ENCODE measurements at places on chromosomes 5 and 9.

DNA sequence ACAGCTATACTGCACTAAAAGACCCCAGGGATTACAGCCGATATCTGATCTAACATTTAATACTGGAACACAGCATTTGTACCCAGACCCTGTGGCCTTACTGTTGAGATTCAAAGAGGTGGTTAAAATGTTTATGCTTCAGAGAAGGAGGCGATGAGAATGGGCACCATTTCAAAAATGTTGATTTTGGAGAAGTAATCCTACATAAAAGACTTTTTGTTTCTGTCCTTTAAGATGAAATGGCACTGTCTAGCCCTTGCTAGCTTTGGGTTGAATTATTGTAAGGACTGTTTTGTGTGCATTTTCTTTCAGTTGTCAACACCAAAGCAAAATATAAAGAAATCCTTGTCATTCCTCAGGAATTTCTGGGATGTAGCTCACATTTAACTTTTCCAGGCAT, 288.5 kb upstream of the ANKH start:
- DNase-seq, result no peak

DNA sequence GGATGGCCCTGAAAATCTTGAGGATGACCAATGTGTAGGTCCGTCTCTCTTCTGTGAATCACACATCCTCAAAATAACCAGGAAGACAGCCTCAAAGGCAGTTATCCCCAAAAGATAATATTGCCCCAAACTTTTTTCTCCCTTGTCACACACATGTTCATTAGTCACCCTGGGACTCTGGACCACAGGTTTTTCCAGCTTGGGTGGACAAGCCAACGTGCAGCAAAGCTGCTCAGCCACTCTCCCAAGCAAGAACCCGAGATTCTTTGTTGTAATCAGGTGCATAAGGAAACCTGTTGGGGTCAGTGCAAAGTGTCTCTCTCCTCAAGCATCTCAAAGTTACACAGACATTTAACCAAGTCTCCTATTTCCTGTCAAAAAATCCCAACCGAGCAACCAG, 196.6 kb downstream of the GNA14 start:
- DNase-seq, result no peak

DNA sequence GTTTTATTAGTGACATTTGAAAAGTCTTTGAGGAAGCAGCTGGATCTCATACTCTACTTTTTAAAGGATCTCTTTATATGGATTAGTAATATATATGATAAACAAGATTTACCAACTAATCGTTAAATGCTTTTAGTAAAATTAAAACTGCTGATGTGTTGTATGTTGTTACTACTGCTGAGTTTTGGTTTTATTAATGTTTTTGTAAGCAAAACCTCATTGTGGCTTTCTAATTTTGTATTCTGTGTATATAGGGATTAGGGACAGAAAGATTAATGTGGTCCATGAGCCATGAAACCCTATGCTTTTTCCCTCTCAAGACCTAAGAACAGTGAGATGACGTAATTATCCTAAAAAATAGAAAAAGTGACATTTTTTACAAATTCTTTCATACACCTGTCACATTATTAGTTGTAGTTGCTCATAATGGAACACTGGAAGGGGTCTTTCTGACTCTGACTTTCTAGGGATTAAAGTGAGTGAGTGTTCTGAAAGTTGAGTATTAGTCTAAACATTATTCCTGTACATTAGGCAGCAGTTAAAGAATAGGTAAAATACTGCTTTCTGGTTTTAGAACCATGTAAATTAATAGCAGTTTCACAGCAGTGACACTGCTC, 85.9 kb downstream of the SLC12A2 start:
- DNase-seq, result no peak

GRCh38 chr5:152270096-152270495, 135.0 kb downstream of the NMUR2 start:
- DNase-seq, result no peak

DNA sequence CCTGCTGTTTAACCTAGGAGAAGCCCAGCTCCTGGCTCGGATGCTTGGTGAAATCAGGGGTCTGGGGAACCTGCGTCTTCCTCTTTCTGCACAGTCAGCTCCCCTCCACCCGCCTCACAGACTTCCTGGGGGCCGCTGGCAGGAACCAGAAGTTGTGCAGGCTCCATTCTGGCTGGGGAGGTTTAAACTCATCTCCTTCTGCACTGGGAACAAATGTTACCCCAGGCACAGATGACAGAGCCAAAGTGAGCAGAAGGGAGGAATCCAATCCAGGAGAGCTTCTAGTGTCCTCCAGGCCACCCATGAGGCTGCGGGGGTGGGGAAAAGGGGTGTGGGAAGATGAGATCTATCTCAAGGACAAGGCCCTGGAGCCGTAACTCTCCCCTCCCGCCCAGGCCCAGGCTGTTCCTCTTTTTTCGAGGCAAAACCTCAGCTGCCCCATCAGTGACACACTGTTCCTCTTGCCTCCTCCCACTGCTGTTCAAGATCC, 31.2 kb downstream of the KCNMB1 start:
- DNase-seq, result no peak

GRCh38 chr5:118918232-118918631, 70.1 kb downstream of the DTWD2 start:
- DNase-seq, result no peak

- no peak for DNase-seq
Observed at GRCh38 chr5:170552621-170553115, 48.8 kb downstream of the KCNIP1 start.

- DNase-seq, result no peak
Observed at GRCh38 chr5:31702712-31703111, 63.8 kb downstream of the PDZD2 start.

- no peak for DNase-seq
Observed at GRCh38 chr5:50672663-50673062, 6.2 kb downstream of the PARP8 start.

DNA sequence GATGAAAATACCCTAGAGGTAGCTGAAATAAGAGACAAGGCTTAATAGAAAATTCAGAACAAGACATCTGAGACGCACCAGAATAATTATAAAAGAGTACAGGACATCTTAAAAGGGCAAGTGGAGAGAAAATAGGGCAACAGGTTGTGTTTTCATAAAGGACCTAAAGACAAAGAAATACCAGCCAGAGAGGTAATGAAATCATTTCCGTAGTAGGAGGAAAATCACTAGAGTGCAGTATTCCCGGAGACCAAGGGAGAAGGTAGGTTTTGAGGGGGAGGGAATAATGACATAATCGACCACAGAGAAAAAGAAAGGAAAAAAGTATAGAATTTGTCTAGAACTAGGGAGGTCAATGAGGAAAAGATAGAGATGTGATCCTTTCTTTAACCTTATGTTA, 26.2 kb upstream of the CTNNAL1 start:
- no peak for DNase-seq

DNA sequence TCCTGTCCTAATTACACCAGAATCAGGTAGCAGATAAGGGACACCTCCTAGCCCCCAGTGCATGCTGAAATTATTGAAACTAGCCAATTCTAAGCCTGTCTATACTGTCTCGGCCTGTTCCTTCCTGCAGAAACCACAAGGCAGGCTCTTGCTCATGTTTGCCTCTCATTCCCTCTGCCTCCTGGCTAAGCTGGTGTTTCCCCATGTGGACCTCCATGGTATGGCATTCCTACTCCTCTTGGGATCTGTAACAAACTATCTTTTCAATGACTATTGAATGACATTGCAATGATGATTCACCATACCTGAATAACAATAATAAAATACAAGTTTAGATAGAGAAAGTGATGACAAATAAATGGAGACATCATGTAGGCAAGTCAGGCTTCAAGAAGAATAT, 35.6 kb upstream of the ADAMTS16 start:
- DNase-seq, result no peak

DNA sequence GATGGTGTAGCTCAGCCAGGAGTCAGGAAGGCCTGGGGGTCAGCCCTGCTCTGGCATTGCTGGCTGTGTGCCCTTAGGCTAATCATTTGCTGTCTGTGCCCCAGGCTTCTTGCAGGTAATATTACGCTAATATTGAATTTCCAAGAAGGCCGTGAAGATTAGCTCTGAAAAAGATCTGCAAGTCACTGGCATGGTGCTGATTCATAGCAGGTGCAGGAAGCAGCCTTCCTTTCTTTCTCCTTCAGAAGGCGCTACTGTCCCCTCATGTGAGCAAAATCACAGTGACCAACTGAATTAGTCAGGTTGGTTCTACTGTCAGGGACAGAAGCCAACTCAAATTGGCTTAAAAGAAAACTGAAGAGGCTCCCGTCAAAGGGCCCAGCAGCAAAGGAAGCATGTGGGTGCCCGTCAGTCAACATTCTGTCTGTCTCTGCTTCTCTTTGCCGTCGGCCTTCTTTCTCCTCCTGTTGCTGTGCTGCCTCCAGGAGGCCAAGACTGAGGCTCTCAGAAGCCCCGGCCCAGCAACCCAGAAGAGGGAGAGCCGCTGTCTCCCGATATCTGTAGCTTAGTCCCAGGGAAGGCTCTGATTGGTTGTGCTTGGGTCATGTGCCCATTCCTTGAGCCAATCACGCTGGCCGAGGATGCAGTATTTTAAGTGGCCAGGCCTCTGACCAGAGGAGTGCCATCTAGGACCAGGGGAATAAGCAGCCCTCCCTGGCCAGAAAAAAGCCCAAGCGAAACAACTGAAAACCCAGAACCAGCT, 67.8 kb upstream of the NEURL1B start:
- no peak for DNase-seq

- DNase-seq, result no peak
Observed at GRCh38 chr9:89775641-89776040, 170.8 kb downstream of the GADD45G start.

DNA sequence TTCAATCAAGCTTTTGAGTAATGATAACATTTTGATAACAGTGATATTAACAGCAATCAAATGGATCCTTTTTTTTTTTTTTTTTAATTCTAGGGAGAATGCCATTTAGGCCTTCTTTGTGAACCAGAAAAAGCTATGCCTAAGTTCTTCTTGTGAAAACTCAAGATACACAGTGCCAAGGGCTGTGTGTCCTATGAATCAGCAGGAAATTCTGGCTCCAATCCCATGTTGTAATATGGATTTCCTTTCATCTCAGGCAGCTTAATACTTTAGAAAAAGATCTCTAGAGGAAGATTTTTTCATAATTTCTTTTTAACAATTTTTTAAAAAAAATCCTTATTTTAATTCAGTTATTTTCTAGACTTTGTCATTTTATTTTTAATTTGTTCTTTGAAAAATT, 96.1 kb downstream of the NUDT12 start:
- no peak for DNase-seq

DNA sequence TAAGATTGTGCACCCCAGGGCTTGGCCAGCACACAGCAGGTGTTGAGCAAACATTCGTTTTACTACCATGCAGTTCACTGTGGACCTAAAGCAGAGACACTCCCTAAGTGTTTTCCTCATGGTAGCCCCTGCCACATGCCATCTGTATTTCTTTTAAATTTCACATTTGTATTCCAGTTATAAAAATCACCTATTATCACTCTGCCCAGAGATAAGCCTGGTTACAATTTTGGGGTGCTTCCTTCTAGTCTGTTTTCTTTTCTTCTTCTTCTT, 10.9 kb upstream of the FIBCD1 start:
- no peak for DNase-seq

- no peak for DNase-seq
Observed at GRCh38 chr5:61245936-61246335, 83.7 kb upstream of the SMIM15 start.
